Smooth muscle cell of the brain vasculature (primary cell): ENCODE measurements at places on chromosomes 5 and 9.
A peak's percentile ranks its signal among the peaks of the same experiment; 100 is the strongest.

- DNase-seq = peak; percentile 62
Measured at GRCh38 chr9:134551644-134552348, 89.8 kb upstream of the COL5A1 start.

DNA sequence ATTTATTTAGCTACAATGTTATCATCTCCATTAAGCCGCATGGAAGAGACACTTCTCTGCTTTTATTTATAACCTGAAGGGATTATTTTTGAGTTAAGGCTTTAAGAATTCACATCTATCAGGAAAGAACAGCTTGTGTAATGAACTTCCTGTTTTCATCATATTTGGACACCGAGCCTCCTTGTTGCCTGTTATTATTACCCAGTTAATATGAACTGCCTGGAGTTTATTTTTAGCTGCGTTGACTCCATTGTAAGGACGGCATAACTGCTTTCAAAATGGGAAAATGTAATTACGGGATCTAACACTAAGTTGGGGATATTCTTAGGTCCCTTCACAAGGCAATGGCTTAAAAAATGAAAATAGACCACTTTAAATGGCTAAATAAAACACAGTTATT is 89.0 kb upstream of the NR4A3 start:
- DNase-seq = no peak

GRCh38 chr5:177447611-177448243 is 1.1 kb downstream of the PRR7 start:
- DNase-seq = no peak

DNA sequence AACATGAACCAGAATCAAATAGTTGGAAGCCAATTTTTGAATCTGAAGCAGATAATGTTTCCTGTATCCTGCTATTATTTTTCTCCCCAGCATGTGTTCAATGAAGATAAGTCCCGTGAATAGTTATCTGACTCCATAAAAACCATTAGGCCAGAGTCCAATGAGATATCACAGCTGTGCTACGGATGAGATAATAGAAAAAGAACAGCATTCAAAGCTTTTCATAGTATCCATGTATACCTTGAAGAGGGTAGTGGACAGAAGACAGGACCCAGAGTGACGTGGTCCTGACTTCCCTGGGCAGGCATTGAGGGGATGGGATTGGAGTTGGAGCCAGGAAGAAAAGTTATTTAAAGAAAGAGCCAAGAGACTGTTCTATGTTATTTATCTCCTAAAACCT is 50.7 kb upstream of the C6 start:
- no peak for DNase-seq

- no peak for DNase-seq
Measured at GRCh38 chr9:2723376-2724065, 6.2 kb downstream of the KCNV2 start.

DNA sequence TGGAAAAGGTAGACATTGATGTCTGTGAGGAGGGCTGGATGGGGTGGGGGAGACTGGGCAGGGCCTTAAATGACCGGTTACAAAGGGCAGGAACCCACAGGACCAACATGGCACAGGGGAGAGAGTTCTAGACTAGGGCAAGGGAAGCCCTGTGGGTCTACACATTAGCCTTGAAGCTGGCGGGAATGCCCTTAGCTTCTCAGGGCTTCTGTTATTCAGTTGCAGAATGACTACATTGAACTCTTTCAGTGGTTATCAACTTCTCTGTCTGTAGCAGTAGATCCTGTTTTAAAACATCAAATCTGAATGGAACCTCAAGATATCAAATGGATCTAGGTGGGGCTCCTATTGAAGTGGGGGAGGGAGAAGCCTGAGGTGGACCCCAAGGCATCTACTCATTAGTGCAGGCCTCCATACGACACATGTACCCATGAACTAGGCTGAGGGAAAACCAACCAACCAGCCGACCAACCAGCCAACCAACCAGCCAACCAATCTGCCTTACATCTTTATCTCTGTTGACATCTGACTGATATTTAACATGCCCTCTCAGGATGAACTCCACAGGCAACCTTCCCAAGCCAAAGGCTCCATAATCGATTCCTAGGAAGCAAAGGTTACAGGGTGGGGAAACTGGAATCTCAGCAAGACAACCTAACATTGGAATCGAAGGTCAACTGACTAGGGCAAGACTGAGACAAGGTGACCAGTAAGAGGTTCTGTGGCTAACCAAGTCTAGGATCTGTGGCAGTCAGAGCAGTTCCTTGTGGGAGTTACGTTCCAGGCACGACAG is 48.3 kb downstream of the DAP start:
- DNase-seq = no peak
